ENCODE measurements at places on chromosomes 2 and 18. TPM values are rescaled to one million over a fixed set of nuclear protein-coding genes. Genes with fewer than 3 reads are reported as not detected.

- DNase-seq, result no peak
Measured at GRCh38 chr2:35873921-35874320, 481.7 kb upstream of the CRIM1 start.

DNA sequence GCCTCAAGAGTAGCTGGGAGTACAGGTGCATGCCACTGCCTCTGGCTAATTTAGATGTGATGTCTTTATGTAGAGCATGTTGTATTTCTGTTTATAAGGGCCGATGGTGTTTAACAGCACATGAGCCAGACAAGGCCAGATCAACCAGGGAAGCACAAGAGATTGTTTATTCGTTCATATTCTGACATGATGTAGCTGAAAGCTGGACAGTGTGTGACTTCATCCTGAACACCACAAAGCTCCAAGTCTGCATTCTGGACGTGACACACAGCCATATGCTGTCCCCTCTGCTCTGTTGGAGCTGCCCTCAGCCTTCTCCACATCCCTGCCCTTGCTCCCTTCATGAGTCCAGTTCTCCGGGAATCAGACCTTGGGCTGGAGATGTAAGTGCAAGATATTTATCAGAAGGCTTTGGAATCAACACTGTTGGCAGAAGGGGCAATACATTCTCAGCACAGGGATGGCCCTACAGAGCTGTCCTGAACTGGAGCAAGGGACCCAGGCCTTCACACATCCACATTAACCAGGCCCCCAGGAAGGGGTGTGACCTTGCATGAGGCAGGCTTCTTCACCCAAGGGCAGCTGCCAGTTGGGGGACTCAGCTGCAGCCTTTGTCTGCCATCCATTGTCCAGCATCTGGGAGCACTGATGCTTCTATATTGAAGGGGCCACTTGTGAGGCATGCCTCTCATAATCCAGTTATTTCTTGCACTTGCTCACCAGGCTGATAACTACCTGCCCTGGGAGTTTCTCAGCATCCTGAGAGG, 38.5 kb downstream of the EDAR start:
- no peak for DNase-seq

GRCh38 chr2:157413326-157414035, 30.4 kb downstream of the CYTIP start:
- DNase-seq, result no peak

PCARE gene
- total RNA-seq, result not detected

GRCh38 chr2:9991829-9992273, 40.4 kb downstream of the GRHL1 start:
- no peak for DNase-seq

All from right lobe of liver (tissue), 6 donors.